ENCODE measurements at places on chromosomes 11 and 22. TPM values are rescaled to one million over a fixed set of nuclear protein-coding genes. Genes with fewer than 3 reads are reported as not detected.

DNA sequence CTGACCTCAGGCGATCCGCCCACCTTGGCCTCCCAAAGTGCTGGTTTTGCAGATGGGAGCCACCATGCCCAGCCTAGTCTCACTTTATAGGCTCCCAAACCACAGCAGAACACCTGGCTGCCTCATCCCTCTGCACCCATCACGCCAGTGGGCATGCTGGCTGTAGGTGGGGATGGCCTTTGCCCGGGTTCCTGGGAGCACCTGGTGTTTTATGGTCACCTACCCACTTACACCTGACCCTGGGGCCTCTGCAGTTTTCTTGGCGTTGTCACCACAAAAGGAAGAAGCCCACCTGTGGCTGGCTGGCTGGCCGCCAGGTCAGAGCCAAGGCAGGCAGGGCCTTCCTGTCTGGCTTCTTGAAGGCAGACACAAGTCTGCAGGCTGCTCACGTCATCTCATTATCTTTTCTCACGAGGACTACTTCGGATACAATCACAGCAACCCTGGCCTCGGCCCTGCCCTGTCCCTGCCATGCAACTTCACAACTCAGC, 8.2 kb downstream of the RRP7A start:
- H3K27me3 ChIP-seq: no peaks in the 10 kb centered on the region
- H3K4me1 ChIP-seq: no peaks in the 10 kb centered on the region
- DNase-seq: no peak
- H3K27ac ChIP-seq: no peak overlapping the region

Gene ASRGL1
- polyA plus RNA-seq: 5.5 TPM

Gene MICALL1
- 10.3 TPM for polyA plus RNA-seq

Gene FERMT3
- polyA plus RNA-seq: 3.0 TPM

Gene USP2
- polyA plus RNA-seq: 57.4 TPM

GRCh38 chr11:117554601-117555333, 227.1 kb downstream of the CEP164 start:
- no peak overlapping the region for H3K4me3 ChIP-seq
- no peaks in the 10 kb centered on the region for H3K4me1 ChIP-seq
- H3K36me3 ChIP-seq: no peaks in the 10 kb centered on the region
- DNase-seq: no peak

DNA sequence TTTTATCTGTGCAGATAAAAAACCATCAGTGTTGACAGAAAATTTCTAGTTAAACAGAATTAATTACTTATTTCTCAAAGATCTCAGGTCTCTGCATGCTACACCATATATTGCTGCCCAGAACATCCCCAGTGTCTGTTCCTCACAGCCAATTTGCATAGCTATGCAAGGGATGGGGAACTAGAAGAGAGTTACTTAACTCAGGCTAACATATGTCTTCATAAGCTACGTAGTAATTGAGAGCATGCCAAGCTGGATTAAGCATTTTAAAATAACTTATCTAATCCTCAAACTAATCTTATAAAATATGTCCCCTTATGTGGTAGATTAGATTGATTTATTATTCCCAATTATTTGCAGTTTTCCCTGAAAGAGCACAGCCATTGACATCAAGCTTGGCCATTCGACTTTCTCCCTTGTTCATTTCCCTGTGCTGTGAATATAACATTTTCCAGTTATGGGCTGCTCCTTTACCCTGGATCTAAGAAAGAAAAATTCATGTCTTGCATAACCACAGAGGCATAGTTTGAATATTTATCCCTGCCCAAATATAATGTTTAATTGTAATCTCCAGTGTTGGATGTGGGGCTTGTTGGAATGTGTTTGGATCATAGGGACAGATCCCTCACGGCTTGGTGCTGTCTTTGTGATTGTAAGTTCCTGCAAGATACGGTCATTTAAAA, 69.1 kb downstream of the C11orf87 start:
- no peaks in the 10 kb centered on the region for H3K36me3 ChIP-seq
- H3K4me3 ChIP-seq: no peak overlapping the region
- no peaks in the 10 kb centered on the region for H3K4me1 ChIP-seq
- DNase-seq: no peak

Data from psoas muscle (tissue), 8 donors.